ENCODE measurements at places on chromosomes 13 and 19.

- no peak for DNase-seq
Measured at GRCh38 chr13:99778500-99778899, 193.1 kb downstream of the ZIC5 start.

GRCh38 chr19:4497770-4498389, 20.4 kb downstream of the PLIN4 start:
- no peak for DNase-seq

DNA sequence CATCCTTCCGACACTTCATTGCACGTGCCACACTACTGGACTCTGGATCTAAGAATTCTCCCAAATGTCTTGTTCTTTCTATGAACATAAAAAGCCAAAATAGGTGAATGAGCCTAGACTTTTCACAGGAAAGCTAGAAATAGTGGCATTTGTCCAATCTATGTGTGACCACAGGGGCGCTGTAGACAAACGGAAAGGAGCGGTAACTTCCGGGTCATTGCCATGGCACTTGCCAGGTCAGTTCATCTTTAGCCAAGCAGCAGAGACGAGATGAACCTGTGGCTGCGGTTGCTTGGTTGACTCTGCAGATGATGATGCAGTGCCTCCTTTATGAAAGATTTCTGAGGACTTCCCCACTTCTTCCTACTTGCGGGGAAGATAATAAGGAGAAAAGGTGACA, 65.6 kb downstream of the ADGRE1 start:
- DNase-seq, result no peak

DNA sequence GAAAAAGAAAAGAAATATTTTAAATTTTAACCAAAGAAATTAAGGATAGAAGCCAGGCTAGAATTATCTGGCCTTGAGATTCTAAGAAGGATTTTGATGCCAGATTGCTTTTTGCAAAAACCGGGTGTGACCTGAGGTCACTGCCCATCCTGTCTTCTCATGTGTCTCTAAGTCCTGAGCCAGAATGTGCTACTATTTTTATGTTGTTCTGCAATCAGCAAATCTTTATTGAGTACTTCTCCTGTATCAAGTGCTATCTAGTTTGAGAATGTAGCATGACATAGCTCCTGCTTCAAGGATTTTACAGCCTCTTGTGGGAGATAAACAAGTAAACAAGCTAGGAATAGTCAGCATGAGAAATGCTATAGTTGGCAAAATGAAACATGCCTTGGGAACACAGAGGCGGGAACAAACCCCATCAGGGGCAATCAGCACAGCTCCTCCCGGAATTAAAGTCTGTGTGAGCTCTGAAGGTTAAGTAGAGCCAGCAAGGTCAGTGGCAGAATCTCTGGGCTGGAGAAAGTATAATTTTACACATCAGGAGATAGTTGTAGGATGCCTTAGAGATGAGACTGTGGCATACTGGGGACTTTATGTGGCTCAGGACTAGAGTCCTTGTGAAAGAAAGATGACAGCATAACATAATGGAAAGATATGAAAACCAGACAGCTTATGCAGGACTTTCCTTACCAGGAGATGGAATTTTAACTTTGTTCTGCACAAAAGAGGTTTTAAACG, 899.5 kb upstream of the SLC10A2 start:
- no peak for DNase-seq

DNA sequence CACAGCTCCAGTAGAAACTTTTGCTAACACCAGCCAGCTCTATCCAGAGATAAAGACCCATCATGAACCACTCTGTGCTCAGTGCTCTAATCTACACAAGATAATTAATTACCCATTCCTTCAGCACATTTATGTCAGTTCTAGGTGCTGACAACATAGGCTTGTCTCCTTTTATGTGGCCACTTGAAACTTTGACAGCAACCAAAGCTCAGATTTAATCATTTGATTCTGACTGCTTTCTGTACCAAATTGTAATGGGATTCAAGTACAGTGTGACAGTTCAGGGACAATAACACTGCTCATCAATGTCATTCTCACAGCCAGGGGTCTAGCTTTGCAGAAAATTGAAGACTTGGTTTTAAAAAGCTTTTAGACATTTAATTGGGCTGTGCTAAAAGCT, 266.6 kb downstream of the KCTD12 start:
- DNase-seq, result no peak

GRCh38 chr13:40228496-40228895, 437.9 kb downstream of the FOXO1 start:
- no peak for DNase-seq

DNA sequence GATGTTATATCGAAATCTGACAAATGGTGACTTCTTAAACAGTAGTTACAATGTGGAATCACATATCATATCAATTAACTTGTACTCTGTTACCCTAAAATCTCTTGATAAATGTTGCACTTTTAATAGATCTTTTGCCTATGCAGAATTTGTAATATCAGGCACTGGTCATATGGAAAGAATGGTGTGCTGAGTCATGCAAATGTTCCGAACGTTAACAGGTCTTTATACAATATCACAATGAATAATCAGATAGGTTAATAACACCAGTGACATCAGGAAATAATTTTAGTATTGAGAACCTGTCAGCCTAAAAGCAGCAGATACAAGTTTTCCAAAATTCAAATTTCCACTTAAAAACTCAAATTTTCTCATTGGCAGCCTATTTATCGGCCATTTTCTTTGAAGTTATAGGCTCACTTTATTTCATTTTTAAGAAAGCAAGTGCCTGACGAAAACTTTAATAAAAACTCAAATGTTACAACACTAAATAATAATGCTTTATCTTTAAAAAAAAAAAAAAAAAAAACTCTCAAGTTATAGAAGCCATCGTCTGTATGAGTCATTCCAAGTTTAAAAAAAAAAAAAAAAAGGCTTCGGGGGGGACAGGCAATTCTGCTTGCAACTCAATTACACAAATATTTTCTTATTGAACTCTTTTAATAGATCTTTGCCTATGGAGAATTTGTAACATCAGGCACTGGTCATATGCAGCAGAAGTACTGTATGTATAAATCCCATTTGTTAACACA, 180.9 kb downstream of the DIAPH3 start:
- DNase-seq, result no peak

- no peak for DNase-seq
Measured at GRCh38 chr19:31260171-31260933, 88.9 kb downstream of the TSHZ3 start.

- DNase-seq, result no peak
Measured at GRCh38 chr13:110565296-110565695, 3.8 kb upstream of the RAB20 start.

- DNase-seq, result no peak
Measured at GRCh38 chr19:40423938-40424337, 1.9 kb downstream of the SERTAD1 start.

DNA sequence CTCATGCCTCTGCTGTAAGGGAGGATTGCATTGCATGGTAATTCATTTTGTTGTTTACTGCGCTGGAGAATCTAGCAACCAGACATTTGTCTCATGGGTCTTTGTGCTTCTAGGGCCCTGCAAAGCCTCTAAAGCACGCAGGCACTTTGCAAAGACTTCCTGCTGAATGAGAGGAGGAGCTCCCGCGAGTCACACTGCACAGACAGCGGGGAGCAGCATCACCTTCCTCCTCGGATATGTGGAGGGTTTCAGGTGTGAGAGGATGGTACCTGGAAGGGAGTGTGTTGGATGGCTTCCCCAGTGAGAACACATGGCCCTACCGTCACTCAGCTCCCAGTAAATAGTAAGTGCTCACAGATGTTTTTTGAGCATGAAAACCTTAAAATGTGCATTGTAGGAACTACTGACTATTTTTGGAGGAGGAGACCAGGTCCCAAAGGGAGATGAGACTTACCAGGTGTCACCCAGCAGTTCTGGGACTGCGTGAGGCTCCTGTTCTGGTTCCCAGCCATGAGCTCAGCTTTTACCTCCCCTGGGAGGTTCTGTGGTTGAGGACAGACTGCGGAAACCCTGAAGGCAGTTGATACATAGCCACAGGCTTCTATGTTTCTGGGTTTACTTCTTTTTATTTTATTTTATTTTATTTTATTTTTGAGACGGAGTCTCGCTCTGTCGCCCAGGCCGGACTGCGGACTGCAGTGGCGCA, 278.0 kb downstream of the FGF9 start:
- DNase-seq, result no peak

DNA sequence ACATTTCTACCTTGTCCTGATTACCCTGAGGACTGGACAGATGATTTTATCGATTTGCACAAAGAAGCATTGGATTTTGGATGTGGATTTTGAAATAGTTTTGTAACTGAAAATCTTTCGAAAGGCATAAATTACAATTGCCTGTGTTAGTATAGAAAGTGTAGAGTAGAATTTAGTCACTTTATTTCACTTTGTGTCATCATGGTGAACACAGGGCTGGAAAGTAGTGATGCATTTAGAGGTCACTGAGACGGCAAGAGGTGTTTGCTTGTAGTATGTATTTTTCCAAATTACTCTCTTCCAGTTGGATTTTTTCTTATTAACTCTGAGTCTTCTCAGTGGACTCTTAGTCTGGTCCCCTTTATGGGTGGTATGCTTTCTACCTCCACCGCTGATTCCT, 326.0 kb downstream of the NALCN start:
- no peak for DNase-seq

- DNase-seq, result peak; percentile 79
Measured at GRCh38 chr19:11587302-11587974, 9.8 kb upstream of the ZNF627 start.

GRCh38 chr19:13613447-13613846, 107.2 kb upstream of the CACNA1A start:
- DNase-seq, result no peak

DNA sequence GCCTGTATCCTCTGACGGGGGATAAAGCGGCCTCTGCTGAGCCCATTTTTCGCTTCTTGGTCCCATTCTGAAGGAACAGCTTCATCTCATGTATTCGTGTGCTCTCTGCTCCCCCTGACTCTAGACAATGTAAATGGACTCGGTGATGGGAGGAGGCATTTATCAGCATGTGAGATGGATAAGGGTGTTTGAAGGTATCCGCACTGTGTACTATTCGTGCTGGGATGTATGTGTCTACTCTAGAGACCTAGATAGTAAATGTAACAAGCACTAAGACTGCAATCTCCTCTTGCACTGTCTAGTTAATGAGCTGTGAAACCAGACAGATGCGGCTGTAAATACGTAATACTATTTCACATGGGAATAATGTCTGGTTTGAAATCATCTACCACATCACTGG, 134.6 kb upstream of the ARGLU1 start:
- DNase-seq, result no peak

- DNase-seq, result peak; percentile 70
Measured at GRCh38 chr19:55460670-55461258, 678 bp downstream of the ISOC2 start.

GRCh38 chr13:85191996-85192718, 607.1 kb downstream of the SLITRK6 start:
- DNase-seq, result no peak

DNA sequence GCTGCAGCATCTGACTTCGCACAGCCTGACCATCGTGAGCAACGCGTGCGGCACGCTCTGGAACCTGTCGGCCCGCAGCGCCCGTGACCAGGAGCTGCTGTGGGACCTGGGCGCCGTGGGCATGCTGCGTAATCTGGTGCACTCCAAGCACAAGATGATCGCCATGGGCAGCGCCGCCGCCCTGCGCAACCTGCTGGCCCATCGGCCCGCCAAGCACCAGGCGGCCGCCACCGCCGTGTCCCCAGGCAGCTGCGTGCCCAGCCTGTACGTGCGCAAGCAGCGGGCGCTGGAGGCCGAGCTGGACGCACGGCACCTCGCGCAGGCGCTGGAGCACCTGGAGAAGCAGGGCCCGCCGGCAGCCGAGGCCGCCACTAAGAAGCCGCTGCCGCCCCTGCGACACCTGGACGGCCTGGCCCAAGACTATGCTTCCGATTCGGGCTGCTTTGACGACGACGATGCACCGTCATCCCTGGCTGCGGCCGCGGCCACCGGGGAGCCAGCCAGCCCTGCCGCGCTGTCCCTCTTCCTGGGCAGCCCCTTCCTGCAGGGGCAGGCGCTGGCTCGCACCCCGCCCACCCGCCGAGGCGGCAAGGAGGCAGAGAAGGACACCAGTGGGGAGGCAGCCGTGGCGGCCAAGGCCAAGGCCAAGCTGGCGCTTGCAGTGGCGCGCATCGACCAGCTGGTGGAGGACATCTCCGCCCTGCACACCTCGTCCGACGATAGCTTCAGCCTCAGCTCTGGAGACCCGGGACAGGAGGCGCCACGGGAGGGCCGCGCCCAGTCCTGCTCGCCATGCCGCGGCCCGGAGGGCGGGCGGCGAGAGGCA, 13.6 kb downstream of the C19orf25 start:
- no peak for DNase-seq

DNA sequence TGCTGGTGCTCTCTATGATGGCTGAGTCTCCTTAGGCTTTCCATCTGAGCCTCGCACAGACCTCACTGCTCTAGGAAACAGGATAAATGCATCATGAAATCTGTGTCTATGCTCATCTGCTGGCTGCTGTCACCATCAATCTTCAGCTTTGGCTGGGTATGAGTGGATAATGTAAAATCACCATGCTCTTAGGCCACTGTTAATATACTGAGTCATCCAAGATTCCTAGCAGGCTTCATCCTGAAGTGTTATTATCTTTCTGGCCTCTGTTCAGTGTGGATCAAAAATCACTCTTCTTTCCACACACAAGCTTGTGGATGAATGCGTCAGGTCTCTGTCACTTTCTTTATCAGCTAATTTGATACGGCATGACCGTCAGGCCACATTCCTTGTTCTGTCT, 317.4 kb downstream of the NALCN start:
- DNase-seq, result no peak

DNA sequence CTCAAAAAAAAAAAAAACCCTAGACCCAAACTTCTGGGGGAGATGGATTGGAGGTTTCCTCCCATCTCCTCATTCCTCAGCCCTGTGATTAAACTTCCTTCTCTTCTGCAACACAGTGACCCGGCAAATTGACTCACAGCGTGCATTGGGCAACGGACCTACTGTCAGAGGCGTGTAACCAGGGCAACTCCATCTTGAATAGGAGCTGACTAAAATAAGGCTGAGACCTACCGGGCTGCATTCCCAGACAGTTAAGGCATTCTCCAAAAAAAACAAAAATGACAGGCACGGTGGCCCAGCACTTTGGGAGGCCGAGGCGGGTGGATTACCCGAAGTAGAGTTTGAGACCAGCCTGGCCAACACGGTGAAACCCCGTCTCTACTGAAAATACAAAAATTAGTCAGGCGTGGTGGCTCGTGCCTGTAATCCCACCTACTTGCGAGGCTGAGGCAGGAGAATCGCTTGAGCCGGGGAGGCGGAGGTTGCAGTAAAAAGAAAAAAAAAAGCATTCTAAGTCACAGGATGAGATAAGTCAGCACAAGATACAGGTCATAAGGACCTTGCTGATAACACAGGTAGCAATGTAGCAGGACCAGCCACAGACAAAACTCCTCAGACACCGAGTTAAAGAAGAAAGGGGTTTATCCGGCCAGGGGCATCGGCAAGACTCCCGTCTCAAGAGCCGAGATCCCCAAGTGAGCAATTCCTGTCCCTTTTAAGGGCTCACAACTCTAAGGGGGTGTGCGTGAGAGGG, 5.4 kb upstream of the NLRP7 start:
- DNase-seq, result peak; percentile 74

- DNase-seq, result no peak
Measured at GRCh38 chr13:25453850-25454365, 82.1 kb downstream of the ATP8A2 start.

- no peak for DNase-seq
Measured at GRCh38 chr13:58476206-58476918, 844.8 kb downstream of the PCDH17 start.
